Right ventricle myocardium superior (tissue), 1 donor: ENCODE measurements at places on chromosomes 3 and 15. TPM values are rescaled to one million over a fixed set of nuclear protein-coding genes. Genes with fewer than 3 reads are reported as not detected.

- no peak for DNase-seq
Measured at GRCh38 chr3:194736896-194737600, 51.4 kb downstream of the FAM43A start.

DNA sequence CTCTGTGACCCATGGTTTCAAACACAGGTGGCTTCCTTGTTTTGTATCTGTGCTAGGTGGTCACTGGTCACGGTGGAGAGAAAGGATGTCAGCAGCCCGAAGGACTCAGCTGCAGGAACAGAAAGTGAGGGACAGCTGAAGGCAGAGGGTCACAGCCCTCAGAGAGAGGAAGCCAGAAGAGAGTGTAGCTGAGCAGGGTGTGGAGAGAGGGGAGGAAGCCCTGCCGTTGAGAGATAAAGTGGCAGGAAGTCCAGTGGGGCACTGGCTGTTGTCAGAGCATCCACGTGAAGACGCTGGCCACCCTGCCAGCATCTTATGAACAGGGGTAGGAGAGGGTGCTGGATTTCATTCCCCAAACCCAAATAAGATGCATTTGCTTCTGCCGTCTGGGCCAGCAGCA lies 36.9 kb downstream of the LIMD1 start:
- DNase-seq: no peak

DNA sequence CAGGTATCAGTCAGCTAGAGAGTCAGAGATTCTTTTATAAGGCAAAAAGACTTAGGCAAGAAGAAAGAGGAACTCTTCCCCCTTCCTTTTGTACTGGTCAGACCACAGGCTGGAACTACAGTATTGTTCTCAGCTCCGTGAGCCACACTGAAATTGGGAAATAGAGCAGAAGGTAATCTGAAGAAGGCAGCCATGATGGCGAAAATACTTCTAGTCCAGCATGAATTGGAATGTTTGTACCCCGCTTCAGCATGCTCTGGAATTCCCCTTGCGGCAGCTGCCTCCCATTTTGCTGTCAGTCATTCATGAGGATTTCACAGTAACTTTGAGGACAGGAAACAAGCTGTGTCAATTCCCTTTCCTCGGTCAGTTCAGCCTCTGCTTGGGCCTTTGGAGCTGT lies 96.2 kb downstream of the CORO2B start:
- DNase-seq: no peak

- no peak for DNase-seq
Measured at GRCh38 chr15:49062900-49063299, 16.7 kb upstream of the SECISBP2L start.

GRCh38 chr3:95280711-95281352 lies 1218.0 kb downstream of the NSUN3 start:
- no peak for DNase-seq

GRCh38 chr3:47376393-47376792 lies 4.4 kb upstream of the PTPN23 start:
- no peak for DNase-seq

GRCh38 chr3:123301331-123302184 lies 99.8 kb downstream of the SEC22A start:
- peak; percentile 19 for DNase-seq

DNA sequence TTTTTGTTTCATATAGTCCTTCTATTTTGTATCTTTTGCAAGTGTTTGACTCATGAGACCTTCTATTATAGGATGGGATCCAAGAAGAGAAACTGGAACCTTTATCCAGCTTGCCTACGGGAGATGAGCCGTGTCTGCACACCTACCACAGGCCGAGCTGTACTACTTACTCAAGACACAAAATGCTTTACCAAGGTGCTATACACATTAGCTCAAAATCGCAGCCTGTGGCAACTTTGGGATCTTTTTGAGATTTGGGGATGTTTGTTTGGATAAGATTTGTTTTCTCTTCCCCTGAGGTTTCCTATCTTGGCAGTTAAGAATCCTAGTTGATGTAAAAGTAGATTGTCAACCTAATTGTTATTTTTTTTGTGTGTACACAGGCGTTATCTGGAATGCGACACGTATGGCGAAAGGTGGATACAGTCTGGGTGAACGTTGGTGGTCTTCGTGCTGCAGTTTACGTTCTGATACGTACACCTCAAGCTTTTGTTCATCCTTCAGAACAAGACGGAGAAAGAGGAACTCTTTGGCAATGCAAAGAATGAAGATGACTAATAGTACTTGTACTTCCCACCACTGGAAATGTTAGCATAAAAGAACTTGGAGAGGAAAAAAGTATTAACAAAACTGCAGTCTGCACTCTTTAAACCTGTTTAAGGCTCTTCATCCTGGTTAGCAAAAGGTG lies 13.1 kb upstream of the SETD5 start:
- no peak for DNase-seq

Gene IL17RD
- total RNA-seq: 5.0 TPM

Gene CLDN16
- total RNA-seq: not detected

Gene DUOXA2
- total RNA-seq: not detected

Gene CTDSPL2
- total RNA-seq: 16.6 TPM
